ENCODE measurements at places on chromosomes 5 and 9.

DNA sequence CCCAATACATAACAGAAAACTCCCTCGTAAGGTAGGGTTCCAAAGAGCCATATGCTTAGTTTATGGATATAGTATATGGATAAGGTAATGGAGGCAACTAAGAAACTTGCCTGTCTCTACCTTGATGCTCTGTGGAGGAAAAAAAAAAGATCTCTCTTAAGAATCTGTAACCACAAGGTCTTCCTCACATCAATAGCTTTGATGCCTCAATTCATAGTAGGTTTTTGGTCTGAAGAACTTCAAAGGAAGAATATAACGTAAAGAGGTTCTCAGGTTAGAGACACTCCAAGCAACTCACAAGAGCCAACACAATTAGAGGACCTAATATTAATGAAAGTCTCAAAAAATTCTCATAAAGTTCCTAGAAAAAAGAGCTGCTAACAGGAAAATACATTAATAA, 140.2 kb downstream of the FBN2 start:
- DNase-seq, result no peak

DNA sequence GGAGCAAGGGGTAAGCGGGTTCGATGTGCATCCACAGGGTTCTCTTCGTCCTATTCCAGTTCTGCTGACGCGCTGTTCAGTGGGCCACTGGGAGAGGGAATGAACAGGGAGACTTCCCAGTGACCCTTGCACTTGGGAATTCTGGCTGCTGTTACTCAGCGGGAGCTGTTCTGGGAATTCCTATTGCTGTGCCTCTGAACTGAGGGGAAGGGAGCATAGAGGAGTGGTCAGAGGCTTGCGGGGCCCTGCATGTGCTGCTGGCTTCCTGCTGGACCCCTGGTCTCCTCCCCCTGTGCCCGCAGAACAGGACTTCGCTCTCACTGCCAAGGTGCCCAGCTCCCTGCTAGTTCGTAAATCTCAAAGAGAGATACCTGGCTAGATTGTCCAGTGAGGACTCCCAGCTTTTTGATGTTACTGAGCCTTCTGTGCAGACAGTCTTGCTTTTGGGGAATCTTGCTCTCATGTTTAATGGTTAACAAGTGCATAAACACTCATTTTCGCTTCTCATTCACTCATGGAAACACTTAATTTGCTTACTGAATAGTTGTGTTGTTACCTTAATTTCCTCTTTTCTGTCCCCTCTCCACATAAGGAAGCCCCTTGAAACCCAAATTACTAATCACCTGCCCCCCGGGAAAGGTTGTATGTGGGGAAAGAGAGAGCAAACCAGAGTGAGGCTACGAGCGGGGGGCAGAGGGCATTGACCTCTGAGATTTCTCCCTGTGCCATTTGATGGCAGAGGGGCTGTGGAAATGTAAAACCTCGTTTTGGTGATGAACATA, 5.9 kb downstream of the TRIO start:
- no peak for DNase-seq

GRCh38 chr5:24080046-24080445, 564.7 kb downstream of the CDH10 start:
- DNase-seq, result no peak

DNA sequence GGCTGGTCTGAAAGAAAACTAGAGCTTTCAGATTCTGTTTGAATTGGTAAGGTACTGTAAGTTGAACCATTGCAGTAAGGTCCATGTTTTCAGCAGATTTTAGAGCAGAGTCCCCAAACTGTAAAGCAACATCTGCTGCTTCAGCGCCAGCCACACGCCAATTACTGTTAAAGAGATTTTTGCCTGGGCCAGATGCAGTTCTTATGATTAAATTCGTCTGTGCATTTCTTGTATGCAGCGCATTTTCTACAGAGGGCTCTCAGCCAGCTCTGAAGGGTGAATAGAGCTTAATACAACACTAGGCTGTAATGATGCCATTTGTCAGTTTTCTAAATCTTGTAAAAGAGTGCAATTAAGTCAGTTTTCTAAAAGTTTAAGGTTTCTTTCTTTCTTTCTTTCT, 246.3 kb downstream of the COX7C start:
- no peak for DNase-seq

DNA sequence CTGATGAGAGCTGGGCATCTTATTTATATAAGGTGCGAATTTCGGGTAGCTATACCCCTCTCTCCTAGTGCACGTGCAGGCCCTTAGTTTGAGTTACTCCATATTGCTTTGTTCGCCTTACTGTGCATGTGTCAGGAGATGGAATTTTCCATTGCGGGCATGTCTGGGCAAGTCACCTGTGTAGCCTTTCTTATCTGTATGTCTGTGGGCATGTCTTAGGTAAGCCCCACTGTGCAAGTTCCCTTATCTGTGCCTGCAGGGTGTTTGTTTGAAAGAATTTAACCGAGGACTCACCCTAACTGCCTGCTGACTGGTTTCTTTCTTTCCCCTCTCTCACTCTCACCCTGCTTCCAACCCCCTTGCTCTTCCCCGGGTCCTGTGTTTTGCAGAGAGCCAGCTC, 140.7 kb upstream of the RANBP3L start:
- no peak for DNase-seq
